Hepatocyte (in vitro differentiated cells): ENCODE measurements at places on chromosomes 4 and X. TPM values are rescaled to one million over a fixed set of nuclear protein-coding genes. Genes with fewer than 3 reads are reported as not detected.

- DNase-seq = no peak
Observed at GRCh38 chrX:153400146-153401132, 711 bp downstream of the PNMA6E start.

- no peak for DNase-seq
Observed at GRCh38 chrX:130444641-130445336, 43.0 kb downstream of the RBMX2 start.

DNA sequence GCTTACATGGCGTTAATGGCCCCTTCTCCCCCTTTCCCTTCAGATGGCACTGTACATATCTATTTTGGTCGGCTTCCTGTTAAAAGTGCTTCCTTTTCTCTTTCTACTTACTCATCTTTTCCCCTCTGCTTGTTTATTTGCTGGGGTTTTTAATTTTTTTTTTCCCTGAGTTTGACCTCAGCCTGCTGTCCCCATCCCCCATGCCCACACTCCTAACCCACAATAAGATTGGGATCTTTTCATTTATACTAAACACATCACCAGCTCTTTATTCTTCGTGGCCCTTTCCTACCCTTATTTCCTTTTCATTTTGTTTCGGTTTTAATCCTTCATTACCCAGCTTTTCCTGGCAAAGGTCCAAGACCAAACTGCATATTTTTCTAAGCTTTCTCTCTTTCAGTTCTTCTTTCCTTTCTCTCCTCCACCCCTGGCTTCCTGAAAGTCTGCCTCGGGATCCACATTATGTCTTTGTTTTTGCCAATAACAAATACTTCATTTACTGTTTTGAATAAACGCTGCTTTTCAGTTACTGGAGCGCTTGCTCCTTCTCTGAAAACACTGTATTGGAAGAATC is 152.0 kb upstream of the USP9X start:
- peak; percentile 44 for DNase-seq

DNA sequence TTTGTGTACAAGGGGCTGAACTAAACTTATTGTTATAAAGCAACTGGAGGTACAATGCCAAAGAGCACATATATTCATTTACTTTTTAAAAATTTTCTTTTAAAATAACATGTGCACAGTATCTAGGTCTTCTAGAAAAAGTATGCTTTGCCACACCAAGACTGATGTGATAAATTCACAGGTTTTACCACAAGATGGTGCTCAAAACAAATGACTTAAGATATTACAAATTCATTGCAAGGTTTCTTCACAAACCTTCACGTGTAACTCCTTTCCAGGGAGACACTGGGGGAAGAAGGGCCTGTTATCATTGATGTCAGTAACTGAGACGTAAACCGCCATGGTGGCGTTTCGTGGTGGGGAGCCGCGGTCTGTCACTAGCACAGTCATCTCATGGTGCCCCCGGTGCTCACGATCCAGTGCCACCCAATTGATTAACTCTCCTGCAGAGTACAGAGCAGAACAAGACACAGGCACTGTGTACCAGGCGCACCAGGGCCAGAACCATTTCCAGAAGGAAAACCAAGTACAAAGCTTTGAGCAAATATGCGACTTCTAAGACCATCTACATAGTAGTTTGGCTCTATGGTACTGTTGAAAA is 162.2 kb downstream of the DCHS2 start:
- DNase-seq = peak; percentile 48

GRCh38 chr4:1035510-1035909 is 24.1 kb downstream of the FGFRL1 start:
- no peak for DNase-seq

GRCh38 chr4:112931001-112931400 is 118.5 kb upstream of the ANK2 start:
- no peak for DNase-seq

DNA sequence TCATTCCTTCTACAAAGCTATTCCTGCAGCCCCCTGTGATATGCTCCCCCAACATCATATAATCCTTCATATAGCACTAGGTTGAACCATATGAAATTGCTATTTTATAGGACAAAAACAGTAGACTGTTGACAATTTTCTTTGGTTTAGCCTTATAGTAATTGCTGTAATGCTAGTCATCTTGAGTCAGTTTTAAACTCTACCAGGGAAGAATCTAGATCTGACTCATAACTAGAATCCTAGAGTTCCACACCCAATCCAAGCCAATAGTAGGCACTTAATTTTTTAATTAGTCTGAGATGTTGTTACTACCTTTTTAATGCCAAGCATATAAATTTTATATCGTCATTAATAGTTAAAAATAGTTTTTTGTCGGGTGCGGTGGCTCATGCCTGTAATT is 136.8 kb downstream of the CHRNA9 start:
- no peak for DNase-seq

- DNase-seq = peak; percentile 66
Observed at GRCh38 chrX:136168929-136169735, 21.8 kb downstream of the FHL1 start.

- no peak for DNase-seq
Observed at GRCh38 chr4:153234885-153235284, 30.6 kb downstream of the TRIM2 start.

DNA sequence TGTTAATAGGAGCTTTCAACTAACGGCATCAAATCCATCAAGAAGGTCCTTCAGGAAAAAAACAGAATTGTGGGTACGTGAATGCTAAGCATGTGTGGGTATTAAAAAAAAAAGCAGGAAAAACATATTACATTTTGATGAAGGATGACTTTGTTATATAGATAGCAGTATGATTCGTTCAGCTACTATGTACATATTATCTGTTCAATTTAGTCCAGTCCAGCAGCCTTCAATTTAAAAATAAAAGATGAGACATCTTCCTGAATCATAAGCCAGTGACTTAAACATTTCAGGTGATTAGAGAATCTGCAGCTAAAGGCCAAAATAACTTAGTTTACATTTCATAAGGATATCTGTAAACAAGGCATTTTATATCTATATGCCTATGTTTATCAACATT is 63.4 kb downstream of the LCORL start:
- DNase-seq = no peak

DNA sequence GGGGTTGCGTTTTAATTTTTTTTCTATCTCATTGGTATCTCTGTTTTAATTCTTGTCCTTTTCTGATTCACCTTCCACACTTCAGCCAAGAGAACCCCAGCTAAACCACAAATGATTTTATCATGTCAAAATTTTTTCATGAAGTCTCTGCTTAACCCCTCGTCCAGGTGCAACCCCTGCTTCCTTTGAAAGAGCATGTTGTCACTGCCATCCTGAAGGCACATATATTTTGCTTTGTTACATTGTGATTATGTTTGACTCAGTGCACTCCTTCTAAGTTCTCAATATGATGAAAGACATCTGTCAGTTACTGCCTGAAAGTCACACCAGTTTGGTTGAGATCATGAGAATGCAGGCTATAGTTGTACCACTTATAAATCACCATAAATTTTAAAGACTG is 99.9 kb upstream of the FMR1 start:
- DNase-seq = no peak

GRCh38 chrX:126701380-126701779 is 118.1 kb upstream of the PRR32 start:
- no peak for DNase-seq

GRCh38 chr4:127959794-127960193 is 5.2 kb downstream of the MFSD8 start:
- DNase-seq = no peak

- no peak for DNase-seq
Observed at GRCh38 chrX:136627409-136627808, 20.5 kb upstream of the CD40LG start.

DNA sequence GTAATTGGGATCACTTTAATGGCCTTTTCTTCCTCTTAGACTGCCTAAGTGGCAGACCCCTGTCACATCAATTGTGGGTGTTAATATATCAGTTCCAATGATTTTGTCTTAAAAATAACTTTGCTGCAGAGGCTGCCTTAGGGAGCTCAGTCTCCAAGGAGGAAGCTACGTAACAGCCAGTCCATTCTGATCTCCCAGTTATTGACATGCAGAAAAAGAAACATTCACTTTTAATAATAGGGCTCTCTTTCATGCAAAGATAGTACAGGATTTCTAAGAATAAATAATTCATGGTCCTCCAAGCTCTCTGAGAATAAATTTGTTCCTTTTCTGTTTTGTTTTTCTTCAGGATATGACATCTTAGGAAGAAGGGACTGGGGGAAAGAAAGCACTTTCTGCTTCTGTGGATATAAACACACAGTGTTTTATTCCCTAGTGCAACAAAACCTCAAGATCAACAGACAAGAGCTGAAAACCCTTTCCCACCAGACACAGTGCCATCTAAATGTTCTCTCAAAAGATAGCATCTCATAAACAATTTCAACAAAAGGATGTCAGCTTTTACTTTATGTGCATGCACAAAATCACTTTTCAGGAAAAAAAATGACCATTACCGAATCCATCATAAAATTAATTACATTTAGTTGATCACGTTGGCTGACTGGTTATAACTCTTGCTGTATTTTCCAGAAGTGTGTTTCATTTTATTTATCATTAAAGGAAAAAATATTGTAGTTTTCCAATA is 372.4 kb upstream of the SLC7A11 start:
- no peak for DNase-seq

- DNase-seq = no peak
Observed at GRCh38 chr4:1950369-1950768, 58.4 kb downstream of the NELFA start.

Gene PABPC5
- polyA plus RNA-seq = 2.2 and 2.8 TPM in 2 replicates

Gene TECRL
- polyA plus RNA-seq = 0.21 and 0.90 TPM in 2 replicates

Gene MAMLD1
- polyA plus RNA-seq = 2.4 and 4.0 TPM in 2 replicates

Gene MAGEE1
- polyA plus RNA-seq = 0.52 TPM in 1 of 2 replicates, not detected in the other

Gene INPP4B
- 4.2 and 5.3 TPM in 2 replicates for polyA plus RNA-seq

Gene OTC
- polyA plus RNA-seq = 10.1 and 16.2 TPM in 2 replicates

Gene SSX4
- polyA plus RNA-seq = not detected in 2 replicates

Gene TXK
- 0.18 and 0.76 TPM in 2 replicates for polyA plus RNA-seq

Gene RAB39B
- 0.07 and 0.24 TPM in 2 replicates for polyA plus RNA-seq

Gene SUPT20HL1
- polyA plus RNA-seq = 0.07 TPM in 1 of 2 replicates, not detected in the other

Gene DMD
- 14.2 and 20.1 TPM in 2 replicates for polyA plus RNA-seq

Gene MAGED4B
- 233 and 280 TPM in 2 replicates for polyA plus RNA-seq

Gene SPANXN3
- polyA plus RNA-seq = 1.3 and 2.8 TPM in 2 replicates
